Skin of body (tissue), 3 donors: ENCODE measurements at places on chromosomes 13 and 19. TPM values are rescaled to one million over a fixed set of nuclear protein-coding genes. Genes with fewer than 3 reads are reported as not detected.

- no peak for DNase-seq
These were observed 2.6 kb upstream of the BCAM start for GRCh38 chr19:44806291-44806690.

DNA sequence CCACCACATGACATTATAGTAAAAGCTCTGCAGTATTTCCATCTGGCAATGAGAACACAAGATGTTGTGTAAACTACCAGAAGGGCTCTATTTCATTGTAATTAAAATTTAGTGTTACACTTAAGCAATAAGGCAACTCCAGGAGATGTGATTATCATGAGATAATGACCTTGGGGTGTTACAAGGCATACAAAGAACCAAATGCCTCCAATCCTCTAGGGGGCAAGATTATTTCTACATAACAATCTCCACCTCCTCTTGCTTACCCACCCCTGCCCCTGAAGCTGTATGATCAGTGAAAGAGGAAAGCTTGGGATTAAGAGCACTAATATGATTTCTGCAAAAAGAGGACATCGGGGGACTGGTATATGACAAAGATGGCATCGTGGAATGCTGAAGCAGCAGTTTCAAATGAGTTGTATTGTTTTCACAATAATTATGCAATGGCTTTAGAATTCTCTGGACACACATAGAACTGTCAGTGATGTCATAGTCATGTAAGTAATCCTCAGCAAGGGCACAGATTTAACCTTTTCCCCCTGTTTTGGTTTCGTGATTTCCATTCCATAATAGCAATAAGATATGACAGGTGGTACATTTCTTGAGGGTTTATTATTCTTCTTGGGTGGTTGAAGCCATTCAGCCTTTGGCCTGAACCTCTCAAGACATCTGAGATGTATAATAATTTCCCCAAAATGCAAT, 295.3 kb downstream of the MZT1 start:
- DNase-seq = no peak

Gene WDR62
- total RNA-seq = 2.5 TPM

GRCh38 chr19:16367261-16367683, 42.6 kb downstream of the KLF2 start:
- DNase-seq = no peak

- no peak for DNase-seq
These were observed 22.4 kb downstream of the RANBP3 start for GRCh38 chr19:5955636-5955935.
